LoVo (cell line): ENCODE measurements at places on chromosomes 11 and 22.

DNA sequence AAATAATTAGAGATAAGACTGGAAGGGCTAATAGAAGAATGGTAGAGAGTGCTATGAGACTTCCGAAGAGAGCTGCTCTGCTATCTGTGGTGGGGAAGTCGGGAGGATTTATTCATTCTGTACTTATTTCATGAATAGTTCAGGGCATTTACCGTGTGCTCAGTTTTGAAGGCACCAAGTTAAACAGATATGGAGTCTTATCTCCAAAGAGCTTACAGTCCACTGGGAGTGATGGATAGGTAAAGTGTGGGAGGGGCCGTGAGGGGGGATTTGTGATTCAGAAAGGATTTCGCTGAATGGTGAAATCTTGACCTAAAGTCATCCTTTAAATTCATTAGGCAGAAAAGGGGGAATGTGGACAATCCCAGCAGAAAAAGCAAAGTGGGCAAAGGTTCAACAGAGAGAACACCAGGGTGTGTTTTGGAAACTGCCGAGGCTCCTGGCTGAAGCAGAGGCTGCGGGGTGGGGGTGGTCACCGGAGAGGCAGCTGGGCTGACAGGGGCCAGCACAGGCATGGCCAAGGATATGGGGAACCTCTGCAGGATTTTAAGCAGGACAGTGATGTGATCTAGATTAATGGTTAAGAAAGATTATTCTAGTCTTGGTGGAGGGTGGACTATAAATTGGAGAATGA lies 91.2 kb downstream of the UBASH3B start:
- no peak for DNase-seq

DNA sequence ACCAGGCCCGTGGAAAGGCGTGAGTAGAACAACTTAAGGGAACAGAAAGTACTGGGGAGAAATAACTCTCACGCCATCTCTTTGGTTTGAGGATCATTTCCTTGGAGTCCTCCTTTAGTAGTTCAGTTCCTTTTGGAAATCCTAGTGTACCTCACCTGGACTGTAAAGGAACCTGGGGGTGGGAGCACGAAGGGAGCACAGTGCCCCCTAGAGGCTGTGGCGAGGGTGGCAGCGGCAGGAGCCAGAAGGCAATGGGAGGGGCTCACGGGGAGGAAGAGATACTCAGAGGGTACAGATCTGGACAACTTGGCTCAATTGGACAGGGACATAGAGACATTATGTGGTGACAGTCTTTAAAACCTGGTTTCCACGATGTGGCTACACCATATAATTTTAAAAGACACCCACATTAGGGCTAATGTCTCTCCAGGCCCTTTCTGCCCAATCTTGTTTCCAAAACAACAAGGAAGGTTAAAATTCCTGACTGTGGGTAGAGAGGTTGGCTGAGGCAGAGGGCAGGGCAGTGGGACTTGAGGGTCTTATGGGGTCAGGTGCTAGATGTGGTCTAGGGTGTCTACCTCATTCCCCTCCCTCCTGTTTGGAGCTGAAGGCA lies 87.0 kb downstream of the CSNK2A3 start:
- peak; percentile 11 for DNase-seq

DNA sequence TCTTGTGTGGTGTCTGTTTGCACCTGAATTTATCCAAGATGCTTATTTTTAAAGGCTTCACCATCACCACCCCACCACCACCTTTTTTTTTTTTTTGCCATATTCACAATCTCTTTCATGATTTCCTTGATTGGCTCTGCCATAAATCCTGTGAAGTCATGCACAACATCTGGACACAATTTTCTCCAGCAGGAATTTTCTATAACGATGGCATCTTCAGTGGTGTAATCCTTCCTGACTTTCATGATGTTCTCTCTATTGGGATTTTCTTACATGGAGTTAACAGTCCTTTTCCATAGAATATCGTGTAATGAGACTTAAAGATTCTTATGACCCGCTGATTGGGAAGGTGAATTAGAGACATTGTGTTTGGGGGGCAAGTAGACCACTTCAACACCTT lies 17.8 kb downstream of the ZFP91 start:
- no peak for DNase-seq

GRCh38 chr11:30344085-30344484 lies 21.2 kb downstream of the ARL14EP start:
- no peak for DNase-seq
